ENCODE measurements at places on chromosomes 3 and 15. TPM values are rescaled to one million over a fixed set of nuclear protein-coding genes. Genes with fewer than 3 reads are reported as not detected.

DNA sequence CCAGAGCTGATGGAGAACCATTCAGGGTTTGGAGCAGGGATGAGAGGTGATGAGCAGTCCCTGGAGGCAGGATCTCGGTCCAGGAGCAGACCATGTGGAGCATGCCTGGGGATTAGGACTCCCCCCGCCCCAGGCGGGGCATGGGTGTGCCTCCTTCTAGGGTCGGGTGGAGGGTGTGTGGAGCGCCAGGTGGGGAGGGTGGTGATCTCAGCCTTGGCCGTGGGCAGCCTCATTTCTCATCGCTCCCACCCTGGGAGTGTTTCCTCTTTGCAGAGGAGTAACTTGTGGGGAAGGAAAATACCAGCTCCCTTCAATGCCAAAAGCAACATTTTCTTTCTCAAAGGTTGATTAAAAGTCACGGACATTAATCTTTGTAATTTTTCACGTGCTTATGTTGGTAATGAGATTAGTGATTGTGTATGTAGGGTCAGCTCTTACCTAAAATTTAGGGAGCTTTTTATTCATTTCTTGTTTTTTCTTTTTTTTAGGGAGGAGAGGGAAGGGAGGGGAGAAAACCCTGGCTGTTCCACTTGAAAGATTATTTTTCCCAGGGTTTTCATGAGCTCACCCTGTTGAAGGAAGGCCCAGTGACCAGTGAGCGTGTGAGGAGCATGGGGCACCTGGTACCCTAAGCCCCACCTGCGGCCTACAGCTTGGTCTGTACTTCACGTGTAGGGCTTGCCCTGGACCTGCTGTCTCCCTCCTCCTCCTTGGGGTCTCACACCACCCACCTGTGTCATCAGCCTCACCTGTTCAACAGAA is 11.0 kb downstream of the FBLN2 start:
- no peak for DNase-seq

The FANCD2OS gene
- total RNA-seq: not detected

- no peak for DNase-seq
Measured at GRCh38 chr3:137099364-137100219, 141.8 kb downstream of the IL20RB start.

- DNase-seq: no peak
Measured at GRCh38 chr3:194100856-194101390, 35.0 kb upstream of the HES1 start.

DNA sequence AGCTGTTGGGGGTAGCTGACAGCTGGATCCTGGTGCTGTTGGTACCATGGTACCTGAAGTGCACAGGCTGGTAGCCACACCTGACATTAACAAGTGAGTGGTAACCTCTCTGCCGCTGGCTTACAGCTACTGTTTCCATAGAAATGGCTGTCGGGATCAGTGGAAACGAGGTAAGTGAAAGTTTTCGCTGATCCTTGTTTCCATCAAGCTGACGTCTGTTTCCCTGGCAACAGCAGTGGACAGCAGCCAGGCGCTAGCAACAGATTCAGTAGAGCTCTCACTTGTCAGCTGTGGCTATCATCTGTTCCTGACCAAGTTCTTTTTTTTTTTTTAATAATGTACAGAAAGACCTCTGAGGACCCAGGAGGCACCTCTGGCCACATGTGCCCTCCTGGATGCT is 166.2 kb downstream of the CHDH start:
- DNase-seq: no peak

GRCh38 chr15:82972990-82973389 is 13.0 kb upstream of the RAMAC start:
- DNase-seq: no peak

- DNase-seq: no peak
Measured at GRCh38 chr3:4763604-4764247, 215.5 kb upstream of the BHLHE40 start.

The ASB14 gene
- not detected for total RNA-seq

- no peak for DNase-seq
Measured at GRCh38 chr15:79933231-79933630, 36.4 kb upstream of the MTHFS start.

DNA sequence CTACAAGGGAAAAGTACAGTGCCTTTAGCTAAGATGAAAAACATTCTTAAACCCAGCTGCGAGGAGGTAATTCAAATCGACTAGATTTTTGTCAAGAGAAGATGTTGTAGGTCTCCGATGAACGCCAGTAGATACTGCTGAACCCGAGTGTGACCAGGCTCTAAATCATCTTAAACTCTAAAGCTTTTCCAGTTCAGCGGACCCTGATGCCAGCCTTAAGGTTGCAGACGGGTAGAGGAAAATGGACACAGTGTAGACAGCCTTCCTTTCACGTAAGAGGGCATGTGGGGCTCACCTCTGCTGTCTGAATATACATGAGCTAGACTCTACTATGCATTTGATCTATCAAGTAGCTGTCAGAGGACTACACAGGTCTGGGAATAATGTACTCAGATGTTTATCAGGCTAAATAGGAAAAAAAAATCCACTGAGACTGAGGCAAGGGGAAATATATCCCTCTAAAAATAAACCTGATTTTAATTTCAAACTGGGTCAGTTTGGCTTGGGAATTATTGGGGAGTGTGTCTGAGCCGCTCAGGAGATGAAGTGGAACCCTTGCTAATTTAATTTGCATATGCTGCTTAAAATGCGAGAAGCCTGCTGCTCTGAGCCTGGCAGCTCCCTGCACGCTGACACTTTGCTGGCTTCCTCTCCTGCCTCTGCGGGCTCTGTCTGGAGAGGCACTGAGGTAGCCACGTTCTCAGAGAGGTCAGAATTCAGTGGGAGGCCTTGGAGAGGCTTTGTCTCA is 151.9 kb downstream of the CADPS start:
- DNase-seq: no peak

The LXN gene
- 1.2 TPM for total RNA-seq

DNA sequence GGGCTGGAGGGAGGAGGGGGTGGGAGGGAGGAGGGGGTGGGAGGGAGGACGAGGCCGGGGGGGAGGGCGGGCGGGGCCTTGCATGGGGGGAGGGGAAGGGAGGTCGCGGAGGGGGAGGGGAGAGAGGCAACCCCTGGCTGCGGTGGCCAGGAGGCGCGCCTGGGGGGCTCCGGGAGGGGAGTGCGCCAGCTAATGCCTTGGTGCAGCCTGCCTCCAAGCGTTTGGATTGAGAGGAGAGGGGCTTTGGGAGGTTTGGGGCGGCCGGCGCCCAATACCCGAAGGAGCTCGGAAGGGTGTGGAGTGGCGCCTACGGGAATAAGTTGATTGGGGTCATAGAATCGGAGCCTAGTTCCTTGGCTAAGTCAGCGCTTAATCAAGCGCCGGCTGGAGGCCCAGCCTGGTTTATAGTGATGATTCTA is 557 bp downstream of the TFG start:
- no peak for DNase-seq

GRCh38 chr3:11651900-11652299 is 8.2 kb upstream of the VGLL4 start:
- no peak for DNase-seq

- DNase-seq: no peak
Measured at GRCh38 chr3:138219255-138219654, 32.2 kb downstream of the ARMC8 start.

DNA sequence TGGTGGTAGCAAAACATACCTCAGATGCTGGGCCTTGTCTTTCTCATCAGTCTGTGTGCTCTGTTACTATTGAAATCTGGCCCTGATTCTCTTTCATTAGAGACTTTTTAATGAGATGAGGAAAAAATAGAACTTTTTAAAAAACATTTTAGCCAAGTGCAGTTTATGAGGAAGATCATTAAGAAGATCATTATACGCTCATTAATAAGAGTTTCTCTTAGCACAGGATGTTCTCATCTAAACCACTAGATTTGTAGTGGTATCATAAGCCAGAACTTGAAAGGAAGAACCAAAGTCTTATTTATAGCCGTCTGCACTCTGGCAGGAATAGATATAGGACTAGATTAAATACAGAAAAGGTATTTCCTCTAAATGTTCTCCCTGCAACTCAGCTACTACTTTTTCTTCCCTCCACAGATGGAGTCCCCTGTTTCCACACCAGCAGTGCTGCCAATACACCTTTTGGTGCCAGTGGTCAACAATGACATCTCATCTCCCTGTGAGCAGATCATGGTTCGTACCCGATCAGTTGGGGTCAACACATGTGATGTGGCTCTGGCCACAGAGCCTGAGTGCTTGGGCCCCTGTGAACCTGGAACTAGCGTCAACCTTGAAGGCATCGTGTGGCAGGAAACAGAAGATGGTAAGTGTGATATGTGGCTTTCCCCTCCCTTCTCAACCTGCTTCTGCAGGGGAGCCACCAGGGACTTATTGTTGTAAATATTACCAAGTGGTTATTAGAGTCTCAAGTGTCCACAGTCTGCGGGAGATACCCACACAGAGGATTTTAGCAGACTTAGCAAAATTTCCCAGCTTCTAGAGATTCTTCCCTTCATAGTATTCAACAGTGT is 152.8 kb downstream of the RBPMS2 start:
- DNase-seq: no peak

The CHDH gene
- total RNA-seq: 0.53 TPM

The NR2F2 gene
- total RNA-seq: 126 TPM

DNA sequence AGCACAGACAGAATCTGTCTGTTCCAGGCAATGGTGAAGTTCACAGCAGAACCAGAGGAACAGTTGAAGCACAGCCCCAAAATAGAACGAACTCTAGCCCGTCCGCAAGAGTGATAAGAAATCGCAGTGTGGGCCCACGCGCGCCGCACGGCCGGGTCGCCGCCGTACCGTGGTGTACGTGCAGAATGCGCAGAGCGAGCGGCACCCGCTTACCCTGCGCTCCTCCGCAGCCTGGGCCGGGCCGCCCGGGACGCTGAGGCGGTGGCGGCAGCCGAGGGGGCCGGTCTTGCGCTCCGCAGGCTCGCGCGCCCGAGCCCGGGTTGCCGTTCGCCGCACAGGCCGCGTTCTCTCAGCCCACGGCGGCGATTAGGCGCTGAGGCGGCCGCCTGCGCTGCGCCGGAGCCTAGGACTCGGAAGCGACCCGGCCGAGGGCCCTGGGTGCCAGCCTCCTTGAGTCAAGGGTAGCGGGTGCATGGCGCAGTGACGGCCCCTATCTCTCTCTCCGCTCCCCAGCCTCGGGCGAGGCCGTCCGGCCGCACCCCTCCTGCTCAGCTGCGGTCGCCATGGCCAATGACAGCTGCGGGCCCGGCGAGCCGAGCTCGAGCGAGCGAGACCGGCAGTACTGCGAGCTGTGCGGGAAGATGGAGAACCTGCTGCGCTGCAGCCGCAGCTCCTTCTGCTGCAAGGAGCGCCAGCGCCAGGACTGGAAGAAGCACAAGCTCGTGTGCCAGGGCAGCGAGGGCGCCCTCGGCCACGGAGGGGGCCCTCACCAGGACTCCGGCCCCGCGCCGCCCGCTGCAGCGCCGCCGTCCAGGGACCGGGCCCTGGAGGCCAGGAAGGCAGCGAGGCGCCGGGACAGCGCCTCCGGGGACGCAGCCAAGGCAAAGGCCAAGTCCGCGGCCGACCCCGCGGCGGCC is 20.5 kb downstream of the WDR73 start:
- DNase-seq: peak; percentile 86

- DNase-seq: no peak
Measured at GRCh38 chr3:192812743-192813383, 85.5 kb upstream of the FGF12 start.

GRCh38 chr3:183327343-183327742 is 74.3 kb downstream of the B3GNT5 start:
- DNase-seq: no peak

DNA sequence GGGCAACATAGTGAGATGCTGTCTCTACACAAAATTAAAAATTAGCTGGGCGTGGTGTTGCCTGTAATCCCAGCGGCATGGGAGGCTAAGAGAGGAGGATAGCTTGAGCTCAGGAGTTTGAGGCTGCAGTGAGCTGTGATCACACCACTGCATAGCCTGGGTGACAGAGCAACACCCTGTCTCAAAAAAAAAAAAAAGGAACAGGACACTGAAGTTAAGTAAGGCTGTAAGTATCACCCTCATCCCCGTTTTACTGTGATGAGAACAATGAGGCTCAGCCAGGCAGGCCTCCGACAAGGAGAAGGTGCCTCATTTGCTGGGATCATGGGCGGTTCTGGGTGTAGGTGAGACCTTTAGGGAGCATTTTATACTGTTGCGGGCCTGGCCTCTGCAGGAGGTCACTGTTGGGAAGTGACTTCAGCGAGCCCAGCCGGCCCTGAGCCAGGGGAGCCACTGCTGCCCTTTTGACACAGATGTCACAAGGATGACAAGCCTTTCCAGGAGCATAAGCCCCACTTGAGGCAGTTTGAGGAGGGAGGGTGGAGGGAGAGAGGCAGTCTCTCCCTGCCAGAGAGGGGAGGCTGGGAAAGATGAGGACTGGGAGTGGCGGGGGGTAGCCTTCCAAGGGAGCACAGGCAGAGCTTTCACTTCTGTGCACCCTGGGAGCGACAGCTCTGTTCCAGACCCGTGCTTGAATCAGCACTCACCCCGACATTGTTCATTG is 30.8 kb downstream of the IRAK2 start:
- DNase-seq: no peak

DNA sequence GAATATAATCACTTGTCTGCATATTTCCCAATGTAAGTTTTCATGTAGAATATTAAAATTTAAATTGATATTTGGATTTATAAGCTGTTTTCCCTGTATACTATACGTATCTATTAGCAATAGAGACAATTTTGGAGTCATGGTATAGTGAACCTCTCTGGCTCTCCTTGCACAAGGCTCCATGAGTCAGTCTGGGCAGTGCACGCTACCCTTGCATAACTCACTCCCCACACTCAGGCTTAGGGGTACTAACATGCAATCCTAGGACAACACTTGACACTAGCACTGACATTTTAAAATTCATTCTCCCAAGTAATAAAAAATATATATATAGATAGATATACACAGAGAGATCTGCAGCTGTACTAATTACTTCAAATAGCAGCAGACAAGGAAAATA is 39.2 kb downstream of the SLC24A1 start:
- no peak for DNase-seq

- no peak for DNase-seq
Measured at GRCh38 chr3:57699591-57699990, 6.7 kb upstream of the DENND6A start.

GRCh38 chr3:52339612-52340011 is 23.5 kb downstream of the DNAH1 start:
- DNase-seq: no peak

DNA sequence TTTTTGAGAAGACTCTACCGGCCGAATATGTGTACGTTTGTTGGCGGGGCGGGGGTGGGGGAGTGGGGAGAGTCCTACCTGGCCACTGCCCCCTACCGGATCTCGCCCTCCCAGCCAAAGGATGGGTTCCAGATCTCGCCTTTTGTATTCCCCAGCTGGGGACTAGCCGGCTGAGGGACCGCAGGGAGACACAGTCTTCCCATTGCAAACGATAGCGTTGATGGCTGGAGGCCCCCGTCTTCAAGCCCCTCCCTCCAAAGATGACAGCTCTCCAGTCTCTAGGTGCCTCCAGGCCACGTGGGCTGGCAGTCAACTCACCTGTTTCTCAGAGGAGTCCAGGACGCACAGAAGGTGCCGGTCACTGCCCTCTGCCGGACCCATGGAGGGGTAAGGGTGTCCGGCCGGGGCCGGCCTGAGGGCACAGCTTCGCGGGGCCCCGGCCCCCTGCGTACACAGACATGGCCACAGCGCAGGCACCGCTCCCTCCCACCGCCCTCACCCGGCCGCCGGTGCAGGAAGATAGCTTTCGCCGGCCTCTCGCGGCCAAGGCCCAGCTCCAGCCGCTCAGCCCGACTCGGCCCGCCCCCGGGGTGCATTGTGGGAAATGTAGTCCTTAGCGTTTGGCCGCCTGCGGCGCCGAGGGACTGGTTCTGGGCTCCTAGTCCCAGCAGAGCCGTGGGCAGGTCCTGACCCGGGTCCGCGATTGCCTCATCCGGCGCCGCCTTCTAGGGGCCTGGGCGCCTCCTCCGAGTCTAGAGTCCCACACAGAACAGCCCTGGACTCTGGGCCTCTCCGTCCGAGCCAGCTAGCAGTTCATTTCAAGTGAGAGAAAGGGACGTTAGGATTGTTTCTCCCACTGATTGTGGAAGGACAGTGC is at the start of gene MON1A:
TSS of gene MON1A (minus strand) at position 521 of the 877 bp plus-strand sequence. CDS start 16,465 bp downstream, outside the sequence.
- DNase-seq: peak; percentile 75

The MAP1A gene
- 19.9 TPM for total RNA-seq

The CADPS gene
- total RNA-seq: not detected
